Activated CD4-positive, alpha-beta T cell treated with anti-CD3 and anti-CD28 coated beads, Interleukin-2, amount 50 U/mL, for 4 hours (primary cell): ENCODE measurements at places on chromosomes 13 and 19.

GRCh38 chr19:15837221-15837731, 21.8 kb upstream of the OR10H1 start:
- no peak for DNase-seq

GRCh38 chr13:31625115-31625514, 114.2 kb upstream of the RXFP2 start:
- no peak for DNase-seq

- DNase-seq: no peak
Observed at GRCh38 chr13:60491531-60491930, 94.5 kb downstream of the TDRD3 start.

DNA sequence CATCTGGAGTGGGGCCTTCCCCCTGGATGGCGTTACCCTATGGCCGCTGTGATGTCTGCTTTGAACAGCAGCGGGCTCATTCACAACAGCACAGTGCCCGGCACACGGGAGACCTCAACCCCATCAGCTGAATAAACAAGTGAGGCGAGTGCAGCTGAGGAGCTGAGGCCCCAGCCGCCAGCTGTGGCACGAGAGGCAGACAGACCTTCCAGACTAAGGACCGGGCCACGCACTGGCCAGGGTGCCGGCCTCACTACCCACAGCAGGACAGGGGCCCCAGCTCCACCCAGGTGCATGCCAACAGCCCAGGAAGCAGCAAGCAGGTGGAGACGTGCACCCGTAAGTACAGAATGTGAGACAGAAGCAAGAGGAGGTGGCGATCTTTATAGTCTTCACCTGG, 39.6 kb downstream of the STK24 start:
- DNase-seq: no peak

DNA sequence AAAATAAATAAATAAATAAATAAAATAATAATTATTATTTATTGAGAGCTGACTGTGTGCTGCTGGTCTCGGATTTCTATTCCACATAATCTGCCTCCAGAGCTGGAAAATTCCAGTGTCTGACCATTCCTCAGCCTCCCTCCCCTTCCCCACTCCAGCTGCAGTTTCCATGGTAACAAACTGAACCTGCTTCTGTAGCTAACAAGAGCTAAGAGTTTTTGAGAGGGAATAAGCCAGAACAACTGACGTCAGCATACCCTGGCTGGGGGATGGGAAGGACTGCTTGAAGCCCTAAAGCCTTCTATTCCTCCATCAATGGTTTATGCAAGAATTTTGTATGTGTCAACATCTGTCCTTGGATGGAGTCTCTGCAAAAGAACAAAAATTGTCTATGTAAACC, 26.0 kb upstream of the PEG3 start:
- no peak for DNase-seq

DNA sequence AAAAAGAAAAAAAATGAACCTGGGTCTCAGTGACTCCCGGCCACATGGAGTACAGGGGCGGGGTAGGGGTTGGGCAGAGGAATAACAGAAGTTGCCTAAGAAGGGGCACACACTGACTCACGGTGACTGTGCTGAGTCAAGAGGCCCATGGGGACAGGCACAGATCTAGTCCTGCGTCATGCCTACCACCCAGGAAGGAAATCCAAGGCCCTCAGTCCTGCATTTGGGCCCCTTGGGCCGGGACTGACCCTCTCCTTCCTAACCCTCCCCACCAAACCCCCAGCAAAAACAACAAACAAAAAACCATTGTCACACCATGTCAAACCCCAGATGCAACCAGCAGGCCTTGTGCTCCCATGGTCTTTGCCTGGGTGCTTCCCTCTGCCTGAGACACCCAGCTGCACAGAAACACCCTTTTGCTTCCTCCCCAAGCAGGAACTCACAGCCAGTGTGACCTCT, 9.6 kb upstream of the NOTCH3 start:
- no peak for DNase-seq

- DNase-seq: peak; percentile 88
Observed at GRCh38 chr19:36604656-36605100, 435 bp upstream of the ZNF382 start.
